ENCODE measurements at places on chromosomes 7 and 10.

GRCh38 chr10:12806228-12807095 is 195.1 kb downstream of the CCDC3 start:
- no peak for DNase-seq

DNA sequence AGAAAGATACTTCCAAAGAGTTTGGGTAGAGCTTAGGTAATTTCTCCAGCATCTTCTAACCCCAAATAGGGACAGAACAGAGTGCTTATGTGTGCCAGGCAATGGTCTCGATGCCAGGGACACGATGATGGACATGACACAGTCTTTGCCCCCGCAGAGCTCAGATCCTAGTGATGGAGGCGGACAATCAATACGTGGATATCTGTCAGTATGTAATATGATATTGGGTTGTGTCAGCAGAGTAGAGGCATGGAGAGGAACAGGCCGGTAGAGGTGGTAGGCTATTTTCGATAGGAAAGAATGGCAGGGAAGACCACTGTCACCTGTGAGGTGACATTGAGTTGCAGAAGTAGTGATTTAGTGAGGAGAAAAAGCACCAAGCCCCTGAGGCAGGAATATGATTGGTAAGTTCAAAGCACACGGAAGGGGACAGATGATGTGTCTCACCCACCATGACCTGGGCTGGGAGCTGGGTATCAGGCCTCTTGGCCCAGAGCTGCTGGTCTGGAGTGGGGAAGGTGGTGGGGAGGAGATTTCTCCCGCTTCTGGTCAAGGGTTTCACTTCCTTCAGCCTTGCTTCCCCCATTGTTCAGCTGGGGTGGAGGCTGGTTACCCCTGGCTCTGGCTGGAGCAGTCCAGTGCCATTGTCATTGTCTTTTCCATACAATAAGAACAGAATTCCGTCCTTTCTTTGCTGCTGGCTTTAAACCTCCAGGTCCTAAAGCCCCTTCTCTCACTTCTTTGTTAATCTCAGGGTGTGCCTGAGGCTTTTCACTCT is 36.0 kb upstream of the SRGN start:
- no peak for DNase-seq

DNA sequence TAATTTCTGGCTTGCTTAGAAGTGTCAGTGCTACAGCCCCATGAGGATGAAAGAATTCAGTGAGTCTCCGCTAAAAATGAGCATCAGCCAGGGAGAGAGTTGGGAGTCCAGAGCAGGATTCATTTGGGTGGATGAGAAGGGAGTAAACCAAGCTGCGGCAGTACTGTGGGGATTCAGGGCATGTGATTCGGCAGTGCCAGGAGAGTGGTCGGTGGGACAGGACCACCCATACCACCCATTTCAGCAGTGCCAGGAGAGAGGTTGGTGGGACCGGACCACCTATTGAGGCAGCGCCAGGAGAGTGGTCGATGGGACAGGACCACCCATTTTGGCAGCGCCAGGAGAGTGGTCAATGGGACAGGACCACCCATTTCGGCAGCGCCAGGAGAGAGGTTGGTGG is 144.2 kb downstream of the CELF2 start:
- no peak for DNase-seq

DNA sequence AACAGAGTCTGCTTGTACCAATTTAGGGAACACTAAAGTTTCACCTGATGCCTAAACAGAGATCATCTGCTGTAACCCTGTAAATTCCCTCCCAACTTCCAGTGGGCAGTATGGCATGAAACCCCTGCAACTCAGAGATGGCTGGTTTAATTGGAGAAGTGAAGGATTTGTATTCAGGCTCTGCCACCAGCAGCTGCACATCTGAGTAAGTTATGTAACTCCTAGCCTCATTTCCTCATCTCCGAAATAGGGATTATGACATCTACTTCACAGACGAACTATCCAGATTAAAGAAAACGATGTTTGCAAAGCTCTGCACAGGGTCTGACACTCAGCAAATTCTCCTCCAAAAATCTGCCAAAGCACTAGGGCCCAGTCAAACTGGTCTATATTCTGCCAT is 493.0 kb downstream of the KCNMA1 start:
- DNase-seq: no peak

DNA sequence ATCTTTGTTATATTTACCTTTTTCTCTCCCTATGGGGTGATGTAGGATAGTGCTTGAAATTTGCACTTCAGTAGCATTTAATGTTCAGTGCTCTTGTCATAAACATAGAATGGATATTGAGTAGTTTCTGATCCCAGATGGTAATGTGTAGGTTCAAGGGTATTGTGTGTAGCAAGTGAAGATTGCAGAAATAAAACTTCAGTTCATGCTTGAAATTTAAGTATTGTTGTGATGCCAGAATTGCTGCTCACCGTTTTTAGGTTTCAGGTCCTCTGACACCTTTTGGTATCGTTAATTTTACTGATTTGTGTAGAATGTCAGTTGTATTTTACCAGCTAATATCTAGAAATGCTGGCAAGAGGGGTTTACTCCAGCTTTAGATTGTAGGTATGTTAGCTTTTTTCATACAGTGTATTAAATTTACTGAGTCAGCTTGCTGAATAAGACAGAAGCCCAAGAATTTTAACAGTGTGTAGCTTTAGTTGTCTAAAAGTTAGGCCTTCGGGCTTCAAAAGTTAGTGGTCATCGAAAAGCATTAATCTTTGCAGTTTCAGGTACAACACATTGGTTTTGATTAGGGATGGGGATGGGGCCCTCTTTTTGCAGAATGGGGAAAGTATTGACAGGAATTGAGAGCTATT is 1.9 kb downstream of the PTEN start:
- no peak for DNase-seq

GRCh38 chr7:151321341-151321740 is 20.3 kb upstream of the NUB1 start:
- no peak for DNase-seq

DNA sequence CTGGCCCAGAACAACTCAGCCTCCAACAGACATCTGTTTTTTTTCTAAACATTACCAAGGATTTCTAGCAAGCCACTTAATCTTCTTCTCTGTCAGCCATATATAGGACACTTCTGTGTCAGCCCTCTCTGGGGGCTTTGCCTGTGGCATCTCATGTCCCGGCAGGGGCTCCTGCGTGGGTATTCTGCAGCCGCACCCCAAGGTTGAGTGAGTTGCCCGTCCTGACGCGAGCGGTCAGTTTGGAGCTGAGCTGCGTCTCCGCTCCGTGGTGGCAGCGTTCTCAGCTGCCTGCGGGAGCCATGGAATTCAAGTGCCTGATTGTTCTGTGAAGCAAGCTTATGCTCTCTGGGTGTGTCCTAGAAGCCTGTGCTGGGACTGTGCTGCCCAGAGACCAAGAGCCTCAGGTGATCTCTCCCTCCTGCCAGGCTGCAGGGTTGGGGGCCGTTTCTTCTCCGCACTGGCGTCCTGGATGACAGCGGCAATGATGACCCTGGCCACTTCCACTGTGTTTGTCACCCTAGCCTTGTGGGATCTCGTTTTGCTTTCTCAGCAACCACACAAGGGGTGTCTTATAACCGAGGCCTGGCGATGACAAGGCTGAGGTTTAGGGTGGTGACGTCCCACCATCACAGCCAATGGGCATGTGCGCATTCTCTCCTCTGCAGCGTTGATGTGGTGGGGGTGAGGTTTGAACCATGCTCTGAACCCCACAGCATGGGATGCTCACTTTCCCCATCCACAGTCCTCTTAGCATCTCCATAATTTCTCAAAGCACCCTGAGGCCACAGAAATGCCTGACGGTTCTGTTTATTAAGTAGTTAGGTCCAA is 612.6 kb upstream of the FOXK1 start:
- DNase-seq: no peak

DNA sequence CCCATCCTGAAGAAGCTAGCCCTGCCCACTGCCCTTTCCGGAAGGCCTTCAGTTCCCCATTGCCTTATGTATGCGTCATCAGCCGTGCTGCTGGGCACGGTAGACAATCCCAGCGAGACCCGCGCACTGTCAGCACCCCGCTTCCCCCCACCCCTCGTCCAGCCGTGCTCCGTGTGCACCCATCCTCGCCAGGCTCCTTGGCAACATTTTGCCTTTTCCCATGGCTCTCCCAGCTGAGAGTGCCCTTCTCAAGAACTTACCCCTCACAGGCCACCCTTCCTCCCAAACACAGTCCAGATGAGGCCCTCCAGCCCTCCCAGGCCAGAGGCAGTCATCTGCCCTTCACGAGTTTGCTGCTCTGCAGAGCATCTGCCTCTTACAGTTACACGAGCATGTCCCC is 633.8 kb upstream of the FOXK1 start:
- no peak for DNase-seq

- no peak for DNase-seq
Observed at GRCh38 chr7:83486536-83486935, 162.4 kb downstream of the SEMA3E start.

- DNase-seq: no peak
Observed at GRCh38 chr10:116115036-116115641, 157.9 kb downstream of the GFRA1 start.

GRCh38 chr7:156654511-156655234 is 14.1 kb downstream of the RNF32 start:
- no peak for DNase-seq

DNA sequence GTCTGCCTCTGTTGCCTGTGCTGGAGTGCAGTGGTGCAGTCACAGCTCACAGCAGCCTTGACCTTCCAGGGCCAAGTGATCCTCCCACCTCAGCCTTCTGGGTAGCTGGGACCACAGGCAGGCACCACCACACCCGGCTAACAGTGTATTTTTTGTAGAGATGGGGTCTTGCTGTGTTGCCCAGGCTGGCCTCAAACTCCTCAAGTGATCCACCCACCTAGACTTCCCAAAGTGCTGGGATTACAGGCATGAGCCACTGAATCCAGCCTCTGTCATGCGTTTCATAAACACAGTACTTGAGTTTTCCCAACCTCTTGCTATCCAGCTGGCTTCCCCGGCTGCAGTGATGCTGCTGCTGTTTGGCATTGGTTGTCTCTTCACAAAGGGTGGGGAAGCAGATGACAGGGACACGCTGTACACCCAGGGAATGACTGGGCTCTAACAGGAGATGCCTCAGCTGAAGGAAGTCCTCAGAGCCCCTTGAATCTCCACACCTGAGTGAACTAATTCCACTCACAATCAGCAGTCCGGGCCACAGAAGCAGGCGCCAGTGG is 191.5 kb downstream of the DIP2C start:
- DNase-seq: no peak

GRCh38 chr7:117062300-117062699 is 109.0 kb downstream of the ST7 start:
- no peak for DNase-seq

DNA sequence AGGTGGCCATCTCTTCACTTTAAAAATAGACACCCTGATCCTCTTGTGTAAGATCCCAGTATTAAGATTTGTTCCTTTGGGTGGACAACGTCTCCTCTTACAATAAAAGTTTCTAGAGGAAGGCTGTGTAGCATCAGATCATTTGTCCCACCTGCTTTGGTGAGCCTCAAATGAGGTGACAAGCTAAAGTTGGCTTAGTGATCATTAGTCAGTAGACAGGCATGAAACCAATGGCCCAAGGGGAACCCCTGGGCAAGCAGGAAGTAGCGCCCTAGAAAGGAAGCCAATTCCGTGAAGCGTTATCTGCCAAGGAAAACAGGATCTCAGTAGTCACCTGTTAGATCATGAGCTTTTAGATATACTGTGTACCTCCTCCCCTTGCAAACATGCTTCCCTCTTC is 66.8 kb downstream of the PCGF5 start:
- no peak for DNase-seq

GRCh38 chr10:129033790-129034272 is 433.2 kb upstream of the MGMT start:
- DNase-seq: no peak

DNA sequence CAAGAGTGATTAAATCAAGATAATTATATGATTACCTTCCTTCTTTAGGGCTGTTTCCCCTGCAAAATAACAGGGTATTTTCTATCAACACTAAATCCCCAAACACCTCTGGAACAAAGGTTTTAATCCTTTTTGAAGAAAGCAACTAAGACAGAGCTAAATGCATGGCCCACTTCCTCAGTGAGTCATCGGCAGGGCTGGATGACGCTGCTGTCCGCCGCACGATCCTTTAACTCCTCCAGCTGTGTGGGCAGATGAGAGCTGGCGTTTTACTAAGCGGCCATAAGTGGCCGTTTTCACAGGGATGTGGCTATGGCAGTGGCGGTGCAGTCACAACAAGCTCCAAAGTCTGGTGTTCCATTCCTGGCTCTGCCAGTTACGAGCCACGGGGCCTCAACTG is 76.0 kb upstream of the C1QL3 start:
- no peak for DNase-seq

DNA sequence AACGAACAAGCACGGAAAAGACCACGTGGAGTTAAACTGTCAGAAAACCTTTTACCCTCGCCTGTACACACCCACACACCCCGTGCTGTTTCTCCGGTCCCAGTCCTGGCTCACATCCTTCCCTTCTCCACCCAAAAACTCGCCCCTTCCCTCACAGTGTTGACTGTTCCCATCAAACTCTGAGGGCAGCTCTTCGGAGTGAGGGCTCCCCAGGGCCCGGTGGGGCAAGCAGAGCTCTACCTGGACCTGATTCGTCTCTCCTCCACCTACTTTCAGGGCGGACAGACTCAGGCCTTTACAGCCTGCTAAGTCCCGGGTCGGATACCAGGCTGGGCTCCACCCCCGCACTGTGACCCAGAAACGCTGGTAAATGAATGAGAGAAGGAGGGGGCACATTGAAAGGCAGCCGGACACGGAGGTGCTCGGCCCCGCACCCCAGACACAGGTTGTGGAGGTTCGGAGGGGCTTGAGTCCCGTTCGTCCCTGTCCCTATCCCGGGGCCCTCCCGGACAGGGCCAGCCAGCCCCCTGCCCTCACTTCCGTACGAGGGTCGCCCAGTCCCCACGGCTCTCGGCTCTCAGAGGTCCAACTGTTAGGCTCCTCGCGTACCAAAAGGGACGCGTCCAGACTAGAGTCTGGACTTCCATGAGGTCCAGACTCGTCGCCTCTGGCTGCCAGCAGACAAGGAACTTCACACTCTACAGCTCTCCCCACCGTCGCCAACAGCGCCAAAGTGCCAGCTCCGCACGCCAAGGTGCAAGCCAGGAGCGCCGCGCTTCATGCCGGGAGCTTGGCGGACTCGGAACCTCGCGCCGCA is 31.7 kb upstream of the ASL start:
- DNase-seq: no peak

DNA sequence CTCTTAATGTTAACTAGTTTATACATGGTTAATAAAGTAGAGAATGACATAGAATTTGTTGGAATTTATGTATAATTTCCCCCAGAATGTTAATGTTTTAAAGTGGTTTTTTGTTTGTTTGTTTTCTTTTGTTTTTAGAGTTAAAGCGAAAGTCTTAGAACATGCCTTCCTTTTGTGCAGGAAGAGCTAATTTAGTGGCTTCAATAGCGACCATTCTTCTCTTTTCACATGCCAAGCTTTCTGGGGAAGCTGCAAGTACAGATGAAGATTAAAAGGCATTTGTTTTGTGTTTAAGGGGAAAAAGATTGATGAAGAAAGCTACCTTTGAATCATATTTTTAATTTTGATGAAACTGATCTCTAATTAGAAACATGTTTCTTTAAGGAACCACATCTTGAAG is 256.3 kb upstream of the CSTF2T start:
- no peak for DNase-seq

GRCh38 chr10:129745186-129745750 is 218.8 kb downstream of the EBF3 start:
- no peak for DNase-seq

Data from GM18507 (cell line).